ENCODE measurements at places on chromosomes 6 and 20.

GRCh38 chr6:34196116-34196832 is 40.4 kb upstream of the HMGA1 start:
- DNase-seq, result peak; percentile 20

DNA sequence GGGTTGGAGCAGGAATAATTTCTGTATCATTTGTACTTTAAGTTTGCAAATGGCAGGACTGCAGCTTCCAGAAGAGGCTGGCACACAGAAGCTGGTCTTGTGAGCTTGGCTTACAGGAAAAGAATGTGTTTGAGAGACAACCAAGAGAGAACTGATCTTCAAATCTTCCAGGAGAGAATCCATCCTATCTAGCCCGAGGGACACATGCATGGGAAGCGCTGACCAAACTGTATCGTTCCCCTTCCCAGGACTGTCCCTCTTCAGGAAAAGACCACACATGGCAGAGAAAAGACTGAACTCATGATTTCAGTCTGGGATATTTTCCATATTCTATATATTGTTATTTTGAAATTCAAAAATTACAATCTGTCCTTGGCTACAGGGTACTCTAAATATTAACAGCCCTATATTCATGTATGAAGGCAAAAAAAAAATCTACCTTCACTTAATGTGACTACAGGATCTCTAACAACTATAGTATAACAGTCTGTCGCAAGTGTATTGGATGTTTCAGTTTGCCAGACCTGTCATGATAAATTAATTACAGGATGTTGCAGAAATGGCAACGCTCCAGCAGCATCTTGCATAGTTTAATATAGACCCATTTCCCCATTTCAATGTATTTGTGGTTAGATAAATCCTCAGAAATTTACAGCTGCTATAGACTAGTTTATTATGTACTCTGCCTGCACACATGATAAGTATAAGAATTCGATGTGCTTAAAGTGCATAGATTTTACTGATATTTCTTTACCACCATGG is 99.4 kb downstream of the MYB start:
- no peak for DNase-seq

DNA sequence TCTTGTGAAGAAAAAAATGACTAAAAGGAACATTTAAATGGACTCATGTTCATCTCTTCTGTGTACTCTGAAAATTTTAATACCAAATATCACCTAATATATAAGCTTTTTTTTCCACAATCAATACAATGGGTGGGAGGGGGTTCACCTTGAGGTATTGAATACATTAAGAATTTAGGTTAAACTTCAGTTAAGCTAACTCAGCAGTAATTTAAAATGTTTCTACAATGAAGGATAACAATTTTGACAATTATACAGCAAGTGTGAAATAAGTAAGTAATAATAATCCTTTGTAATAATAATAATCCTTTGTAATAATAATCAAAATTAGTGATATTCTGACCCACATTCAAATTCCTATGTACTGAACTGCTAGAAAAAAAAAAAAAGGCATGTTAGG is 136.0 kb downstream of the PRKN start:
- DNase-seq, result no peak

GRCh38 chr6:73041051-73041450 is 184.2 kb downstream of the KHDC1L start:
- no peak for DNase-seq

DNA sequence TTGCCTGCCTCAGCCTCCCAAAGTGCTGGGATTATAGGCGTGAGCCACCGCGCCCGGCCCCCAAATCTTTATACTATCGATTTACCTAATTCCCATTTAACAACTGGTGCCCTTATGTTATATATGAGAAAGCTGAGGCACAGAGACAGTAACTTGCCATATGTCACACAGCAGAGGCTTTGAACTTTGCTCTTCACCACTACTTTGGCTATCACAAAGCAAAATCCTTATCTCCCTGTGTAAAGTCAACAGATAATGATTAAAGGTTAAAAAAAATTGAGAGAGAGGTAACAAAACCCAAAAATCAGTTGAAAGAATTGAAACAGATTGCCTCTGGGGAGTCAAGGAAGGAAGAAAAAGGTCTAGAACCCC is 22.3 kb downstream of the ILRUN start:
- DNase-seq, result no peak

DNA sequence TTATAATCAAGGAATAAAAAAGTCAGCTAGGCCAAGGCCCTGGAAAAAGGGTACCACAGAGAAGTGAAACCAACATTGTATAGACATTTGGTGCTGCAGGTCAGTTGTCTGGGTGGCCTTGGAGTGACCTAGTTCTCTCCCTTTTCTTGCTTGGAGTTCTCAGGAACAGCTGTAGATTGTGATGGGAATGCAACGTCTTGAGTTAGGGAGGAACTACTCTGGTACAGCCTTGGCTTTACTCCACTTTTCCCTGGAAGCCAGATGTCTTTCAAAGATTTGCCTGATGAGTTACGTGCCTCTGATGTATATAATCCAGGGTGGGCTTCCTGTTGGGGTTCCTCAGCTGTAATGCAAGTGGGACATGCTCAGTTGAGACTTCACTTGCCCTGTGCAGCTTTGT is 694.7 kb downstream of the HTR1B start:
- DNase-seq, result no peak

DNA sequence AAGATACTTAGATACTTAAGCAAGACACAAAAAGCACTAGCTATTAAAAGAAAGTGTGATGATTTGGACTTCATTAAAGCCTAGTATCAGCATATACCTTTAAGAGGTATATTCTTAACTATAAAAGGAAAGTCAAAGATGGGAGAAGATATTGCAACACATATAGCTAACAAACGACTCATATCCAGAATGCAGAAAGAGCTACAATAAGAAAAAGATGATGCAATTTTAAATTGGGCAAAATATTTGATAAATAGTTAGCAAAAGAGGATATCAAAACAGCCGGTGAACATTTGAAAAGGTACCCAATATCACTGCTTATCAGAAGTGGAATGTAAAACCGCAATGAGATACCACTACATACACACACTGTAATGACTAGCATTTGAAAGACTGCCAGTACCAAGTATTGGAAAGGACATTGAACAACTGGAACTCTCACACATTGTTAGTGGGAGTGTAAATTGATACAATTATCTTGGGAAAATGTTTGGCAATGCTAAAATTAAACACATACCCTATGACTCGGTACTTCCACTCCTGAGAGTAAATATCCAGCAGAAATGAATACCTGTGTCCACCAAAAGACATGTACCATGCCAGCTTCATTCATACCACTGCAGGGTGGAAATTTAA is 25.7 kb downstream of the MUC22 start:
- no peak for DNase-seq

DNA sequence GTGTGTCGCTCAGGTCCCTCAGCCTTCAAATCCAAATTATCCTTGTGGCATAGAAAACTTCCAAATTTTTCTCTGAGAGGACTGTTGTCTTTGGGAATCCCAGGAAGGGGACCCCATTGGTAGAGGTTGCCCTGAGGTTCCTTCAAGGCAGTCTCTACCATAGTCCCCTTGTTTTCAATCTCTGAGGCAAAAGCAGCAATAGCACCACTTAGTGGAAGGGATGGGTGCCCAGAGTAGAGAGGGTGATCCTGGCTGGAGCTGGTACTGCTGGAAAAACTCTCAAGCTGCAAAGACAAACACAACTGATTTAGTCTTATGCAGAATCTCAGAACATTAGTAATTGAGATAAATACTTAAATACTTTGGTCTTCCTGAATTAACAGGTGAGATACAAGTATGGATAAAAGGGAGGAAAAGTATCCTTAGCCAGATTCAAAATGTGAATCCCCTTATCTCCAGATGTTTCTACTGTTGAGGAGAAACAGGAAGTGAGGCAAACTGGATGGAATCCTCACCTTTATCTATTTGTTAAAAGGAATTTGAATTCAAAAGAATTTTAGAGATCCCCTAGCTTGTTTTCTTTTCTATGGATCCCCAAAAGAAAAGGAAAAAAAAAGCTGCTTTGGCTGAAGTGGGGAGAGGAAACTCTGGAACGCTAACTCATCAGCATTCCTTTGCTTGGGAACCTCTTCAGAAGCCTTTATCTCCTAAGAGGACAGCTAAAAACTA is 13.4 kb downstream of the ZNF318 start:
- no peak for DNase-seq

DNA sequence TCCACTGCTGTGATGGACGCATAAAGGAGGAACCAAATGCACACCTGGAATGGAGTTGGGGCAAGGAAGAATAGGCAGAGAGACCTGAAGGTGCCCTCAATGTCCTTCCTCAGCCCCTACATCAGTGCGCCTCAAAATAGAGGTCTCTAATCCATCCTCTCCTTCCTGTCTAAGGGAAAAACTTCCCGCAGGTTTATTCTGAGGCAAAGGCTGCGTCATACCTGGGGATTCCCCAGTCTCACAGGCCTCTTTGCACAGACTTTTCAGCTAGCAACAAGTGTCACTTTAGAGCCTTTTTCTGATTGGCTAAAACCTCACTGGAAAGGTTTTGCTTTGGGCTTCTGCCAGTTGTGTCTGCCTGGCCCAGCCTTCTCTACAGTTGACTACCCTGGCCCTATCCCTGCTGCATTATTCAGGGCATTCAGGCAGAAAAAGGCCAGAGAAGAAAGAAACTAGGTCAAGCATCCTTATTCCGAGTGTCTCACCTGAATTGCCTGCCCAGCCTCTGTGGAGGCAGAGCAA is 1.8 kb upstream of the HLA-DQB1 start:
- no peak for DNase-seq

- no peak for DNase-seq
Measured at GRCh38 chr6:159602431-159603041, 90.5 kb downstream of the SOD2 start.

GRCh38 chr6:104955927-104956730 is 778 bp upstream of the LIN28B start:
- no peak for DNase-seq

DNA sequence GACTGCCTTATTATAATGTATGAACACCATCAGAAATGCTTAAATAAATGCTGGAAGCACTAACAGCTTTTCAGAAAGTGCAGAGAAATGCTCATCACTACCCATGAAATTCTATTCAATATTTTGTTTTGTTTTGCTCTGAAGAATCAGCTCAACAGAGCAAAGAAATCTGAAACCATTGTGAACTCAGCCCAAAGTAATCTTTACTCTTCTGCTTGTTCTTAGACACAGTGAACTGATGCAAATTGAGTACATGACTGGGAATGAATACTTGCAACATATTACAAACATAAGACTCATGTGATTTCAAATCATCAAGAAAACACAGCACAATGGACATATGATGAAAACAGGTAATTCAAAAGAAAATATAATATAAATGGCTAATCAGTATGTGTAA is 404.6 kb upstream of the OPRM1 start:
- no peak for DNase-seq

GRCh38 chr6:69343851-69344250 is 453.0 kb downstream of the LMBRD1 start:
- peak; percentile 9 for DNase-seq

- no peak for DNase-seq
Measured at GRCh38 chr20:1790386-1790785, 104.8 kb upstream of the SIRPA start.

DNA sequence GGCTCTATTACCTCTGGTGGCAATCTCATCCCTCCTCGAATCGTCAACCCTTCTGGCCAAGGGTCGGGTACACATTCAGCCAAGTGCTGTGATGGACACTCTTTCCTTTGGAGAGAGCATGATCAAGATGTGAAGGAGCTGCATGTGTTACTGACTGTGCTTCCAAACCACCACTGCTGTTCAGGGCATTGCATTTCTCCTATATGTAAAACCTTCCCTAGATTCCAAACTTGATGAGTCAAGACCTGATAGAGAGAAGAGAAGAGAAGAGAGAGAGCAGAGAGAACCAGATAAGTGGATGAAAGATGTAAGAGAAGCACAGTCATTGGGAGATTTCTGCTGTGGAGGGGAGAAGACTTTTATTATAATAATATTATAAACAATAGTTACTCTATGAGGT is 162.2 kb downstream of the KCNQ5 start:
- DNase-seq, result no peak

DNA sequence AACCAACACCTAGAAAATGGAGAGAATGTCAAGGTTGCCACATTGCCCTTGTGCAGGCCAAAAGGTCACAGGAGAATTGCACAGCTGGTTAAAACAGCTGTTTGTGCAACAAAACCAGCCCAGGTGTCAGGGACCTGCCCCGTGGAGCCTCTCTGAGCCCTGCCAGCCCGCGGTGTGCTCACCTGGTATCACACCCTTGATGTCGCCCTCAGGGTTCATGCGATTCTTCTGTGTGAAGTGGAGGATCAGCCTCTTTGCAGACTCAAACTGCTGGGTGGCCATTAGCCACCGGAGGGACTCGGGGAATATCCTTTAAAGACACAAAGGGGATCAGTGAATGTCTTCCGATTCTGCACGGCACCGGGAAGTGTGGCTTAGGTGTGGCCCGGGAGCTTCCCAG is 39.2 kb downstream of the PSMG4 start:
- DNase-seq, result no peak

- DNase-seq, result no peak
Measured at GRCh38 chr6:19632230-19632629, 204.9 kb upstream of the ID4 start.

DNA sequence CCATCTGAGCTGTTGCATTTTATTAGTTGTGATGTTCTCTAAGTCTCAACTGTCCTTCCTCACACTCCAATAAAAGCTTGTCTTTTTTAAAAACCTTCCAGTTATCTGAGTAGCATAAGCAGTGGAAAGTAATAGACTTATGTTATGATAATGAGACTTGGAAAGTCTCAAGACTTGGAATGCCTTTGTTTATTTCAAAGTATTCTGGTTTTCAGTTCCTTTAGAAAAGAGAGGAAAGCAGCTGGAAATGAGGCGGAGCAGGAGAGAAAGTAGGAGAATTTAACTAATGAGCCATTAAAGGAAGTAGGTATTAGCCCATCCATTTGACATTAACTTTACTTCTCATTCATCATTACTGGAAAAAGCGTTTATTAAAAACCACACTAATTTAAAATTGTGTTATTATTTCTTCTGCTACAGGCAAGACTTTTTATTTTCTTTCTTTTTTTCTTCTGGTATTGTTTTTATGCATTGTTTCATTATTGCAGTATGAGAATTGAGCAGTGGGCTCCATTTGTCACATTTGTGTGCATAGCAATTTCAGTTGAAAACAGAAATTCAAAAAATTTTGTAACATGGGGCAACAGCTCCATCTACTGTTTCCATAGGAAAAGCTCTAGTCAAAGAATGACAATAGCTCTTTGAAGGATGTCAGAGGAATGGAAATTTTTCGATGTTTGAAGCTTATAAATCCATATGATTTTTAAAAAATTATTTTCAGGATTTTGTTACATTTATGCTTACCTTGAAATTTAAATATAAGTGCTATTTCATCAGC is 194.8 kb downstream of the COL9A1 start:
- DNase-seq, result no peak

- DNase-seq, result no peak
Measured at GRCh38 chr6:13428583-13429405, 58.6 kb downstream of the GFOD1 start.

GRCh38 chr6:126945812-126946360 is 172.6 kb upstream of the RSPO3 start:
- DNase-seq, result no peak

Measured in amygdala (tissue), 56 donors.